ENCODE measurements at places on chromosomes 12 and 14.

DNA sequence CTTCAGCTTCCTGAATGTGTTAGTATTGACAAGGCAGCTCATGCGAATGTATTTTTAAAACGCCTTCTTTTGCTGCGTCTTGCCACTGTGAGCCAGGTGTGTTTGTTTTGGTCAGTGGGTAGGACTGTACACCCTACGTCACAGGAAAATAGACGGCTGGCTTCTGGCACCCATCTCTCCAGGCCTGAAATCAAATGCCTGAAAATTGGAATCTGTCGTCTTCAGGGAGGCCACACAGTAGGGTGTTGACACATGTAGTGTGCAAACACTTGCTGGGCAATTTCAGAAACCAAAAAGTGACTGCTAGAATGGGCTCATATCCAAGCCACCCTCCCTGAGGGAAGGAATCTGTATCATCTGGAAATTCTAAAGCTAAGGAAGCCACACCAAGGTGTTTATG lies 209.3 kb downstream of the TTC8 start:
- DNase-seq = no peak

DNA sequence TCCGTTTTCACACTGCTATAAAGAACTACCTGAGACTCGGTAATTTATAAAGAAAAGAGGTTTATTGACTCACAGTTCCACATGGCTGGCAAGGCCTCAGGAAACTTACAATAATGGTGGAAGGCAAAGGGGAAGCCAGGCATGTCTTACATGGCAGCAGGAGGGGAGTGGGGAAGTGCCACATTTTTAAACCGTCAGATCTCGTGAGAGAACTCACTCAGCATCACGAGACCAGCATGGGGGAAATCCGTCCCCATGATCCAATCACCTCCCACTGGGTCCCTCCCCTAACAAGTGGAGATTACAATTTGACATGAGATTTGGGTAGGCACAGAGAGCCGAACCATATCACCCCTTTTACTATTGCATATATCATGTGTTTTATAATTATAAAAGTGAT lies 2.0 kb upstream of the PIGH start:
- DNase-seq = no peak

DNA sequence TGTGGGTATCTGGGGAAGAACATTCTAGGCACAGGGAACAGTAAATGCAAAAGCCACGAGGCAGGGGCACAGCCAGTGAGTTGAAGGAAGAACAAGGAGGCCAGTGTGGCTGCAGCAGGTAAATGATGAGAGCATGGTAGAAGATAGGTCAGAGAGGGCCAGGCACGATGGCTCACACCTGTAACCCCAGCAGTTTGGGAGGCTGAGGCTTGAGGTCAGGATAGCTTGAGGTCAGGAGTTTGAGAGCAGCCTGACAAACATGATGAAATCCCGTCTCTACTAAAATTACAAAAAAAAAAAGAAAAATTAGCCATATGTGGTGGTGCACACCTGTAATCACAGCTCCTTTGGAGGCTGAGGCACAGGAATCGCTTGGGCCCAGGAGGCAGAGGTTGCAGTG lies 86.7 kb upstream of the ESRRB start:
- no peak for DNase-seq

GRCh38 chr14:100675699-100676684 lies 50.7 kb upstream of the DLK1 start:
- DNase-seq = no peak

GRCh38 chr14:89198544-89199329 lies 218.3 kb downstream of the FOXN3 start:
- DNase-seq = no peak

DNA sequence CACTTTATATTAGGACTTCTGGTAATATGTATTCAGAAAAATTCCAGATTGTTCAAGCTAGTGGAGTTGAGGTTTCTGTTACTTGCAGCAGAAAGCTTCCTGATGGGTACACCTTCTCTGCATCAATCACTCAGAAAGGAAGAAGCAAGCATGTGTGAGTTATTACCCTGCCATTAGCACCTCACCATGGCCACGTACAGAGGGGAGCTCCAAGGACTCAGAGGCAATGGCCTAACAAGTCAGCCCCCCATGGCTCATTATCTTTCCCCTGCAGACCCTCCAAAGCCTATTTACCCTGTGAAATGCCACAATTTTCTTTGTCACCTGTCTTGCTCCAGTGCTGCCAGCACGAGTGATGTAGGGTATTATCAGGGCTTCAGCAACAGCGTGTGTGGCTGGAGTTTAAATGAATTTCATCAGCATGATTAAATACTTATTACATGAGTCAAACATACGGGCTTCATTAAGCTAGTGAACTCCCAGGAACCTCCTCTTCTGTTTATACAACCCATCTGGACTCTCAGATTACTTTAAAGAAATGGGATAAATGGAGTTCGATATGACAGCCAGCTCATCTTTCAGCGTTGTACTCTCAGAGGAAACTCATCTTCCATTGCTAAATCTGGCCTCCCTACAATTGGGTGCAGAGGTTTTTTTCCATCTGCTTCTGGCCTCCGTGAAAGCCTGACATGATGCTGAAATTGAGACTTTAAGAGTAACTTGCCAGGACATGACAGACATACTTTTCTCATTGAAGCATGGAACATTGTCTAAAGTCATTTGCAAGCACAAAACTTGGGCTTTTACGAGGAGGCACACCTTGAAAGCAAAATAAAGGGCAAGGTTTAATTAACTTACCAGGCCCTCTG lies 135.9 kb downstream of the TMEM30B start:
- DNase-seq = no peak

DNA sequence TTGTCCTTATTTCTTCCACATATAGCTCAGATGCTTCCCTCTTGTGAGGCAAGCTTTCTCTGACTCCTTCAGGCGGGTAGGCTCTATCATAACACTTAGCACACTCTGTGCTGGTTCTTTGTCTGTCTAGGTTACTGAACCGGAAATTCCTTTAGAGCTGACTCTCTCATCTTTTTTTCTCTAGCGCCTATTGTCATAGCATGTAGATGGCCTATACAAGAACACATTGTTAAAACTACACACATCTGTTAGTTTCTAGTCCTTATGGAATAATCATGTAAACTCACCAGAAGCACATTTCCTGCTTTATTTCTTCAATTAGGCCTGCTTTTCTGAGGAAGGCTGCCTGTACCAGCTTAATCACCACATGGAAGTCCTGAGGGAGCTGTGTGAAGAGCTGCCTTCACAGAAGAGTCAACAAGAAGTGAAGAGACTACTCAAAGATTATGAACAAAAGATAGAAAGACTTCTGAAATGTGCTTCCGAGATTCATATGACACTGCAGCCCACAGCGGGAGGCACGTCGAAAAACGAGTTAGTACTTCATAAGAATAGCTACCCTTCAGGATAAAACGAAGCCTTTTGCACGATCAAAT lies 143.9 kb downstream of the SYNE2 start:
- DNase-seq = no peak

DNA sequence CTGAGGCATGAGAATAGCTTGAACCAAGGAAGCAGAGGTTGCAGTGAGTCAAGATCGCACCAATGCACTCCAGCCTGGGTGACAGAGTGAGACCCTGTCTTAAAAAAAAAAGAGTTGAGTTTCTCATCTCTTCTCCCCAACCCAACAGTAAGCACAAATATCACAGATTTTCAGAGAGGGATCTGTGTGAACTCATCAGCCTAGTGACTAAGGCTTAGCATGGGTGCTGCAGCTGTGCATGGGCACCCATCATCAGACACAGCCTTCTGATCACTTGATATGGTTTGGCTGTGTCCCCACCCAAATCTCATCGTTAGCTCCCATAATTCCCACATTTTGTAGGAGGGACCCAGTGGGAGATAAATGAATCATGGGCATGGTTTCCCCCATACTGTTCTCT lies 298.9 kb downstream of the PCNX1 start:
- no peak for DNase-seq

DNA sequence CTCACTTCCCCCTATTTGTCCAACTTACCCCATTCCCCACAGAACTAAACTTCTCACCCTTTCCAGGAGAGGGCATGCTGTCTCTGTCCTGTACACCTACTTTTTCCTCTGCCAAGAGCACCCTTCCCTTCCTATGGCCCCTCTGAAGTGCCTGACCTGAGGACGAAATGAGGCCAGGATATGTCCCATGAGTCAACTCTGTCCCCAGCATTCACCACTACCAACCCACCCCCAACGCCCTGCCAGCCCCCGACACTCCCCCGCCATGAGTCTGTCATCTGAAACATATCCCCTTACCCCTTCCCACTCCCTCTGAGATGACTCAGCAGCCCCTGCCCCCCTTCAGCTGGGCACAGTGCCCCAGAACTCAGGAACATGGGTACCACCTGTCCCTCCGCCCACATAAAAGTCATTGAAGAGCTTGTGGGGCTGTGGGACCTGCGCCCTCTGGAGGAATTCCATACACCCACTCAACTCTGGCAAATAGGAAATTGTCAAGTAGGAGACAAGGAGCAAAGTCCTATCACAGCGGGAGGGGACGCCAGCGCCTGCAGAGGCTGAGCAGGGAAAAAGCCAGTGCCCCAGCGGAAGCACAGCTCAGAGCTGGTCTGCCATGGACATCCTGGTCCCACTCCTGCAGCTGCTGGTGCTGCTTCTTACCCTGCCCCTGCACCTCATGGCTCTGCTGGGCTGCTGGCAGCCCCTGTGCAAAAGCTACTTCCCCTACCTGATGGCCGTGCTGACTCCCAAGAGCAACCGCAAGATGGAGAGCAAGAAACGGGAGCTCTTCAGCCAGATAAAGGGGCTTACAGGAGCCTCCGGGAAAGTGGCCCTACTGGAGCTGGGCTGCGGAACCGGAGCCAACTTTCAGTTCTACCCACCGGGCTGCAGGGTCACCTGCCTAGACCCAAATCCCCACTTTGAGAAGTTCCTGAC lies 26.3 kb downstream of the ITGA7 start:
- no peak for DNase-seq

DNA sequence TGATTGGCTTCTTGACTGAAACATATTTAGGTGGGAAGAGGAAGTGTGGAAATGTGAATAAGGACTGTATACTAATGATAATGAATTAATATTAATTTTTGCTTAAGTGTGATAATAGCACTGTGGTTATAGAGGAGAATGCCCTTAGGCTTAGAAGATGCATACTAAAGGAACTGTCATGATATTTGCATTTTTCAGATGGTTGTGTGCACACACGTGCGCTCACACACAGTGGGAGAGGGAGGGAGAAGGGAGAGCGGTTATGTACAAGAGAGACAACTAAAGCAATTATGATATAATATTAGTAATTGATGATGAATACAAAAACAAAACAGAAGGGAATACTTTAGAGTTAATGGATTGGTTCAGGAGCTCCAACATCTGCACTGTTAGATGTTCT lies 54.2 kb downstream of the RCOR1 start:
- DNase-seq = no peak

DNA sequence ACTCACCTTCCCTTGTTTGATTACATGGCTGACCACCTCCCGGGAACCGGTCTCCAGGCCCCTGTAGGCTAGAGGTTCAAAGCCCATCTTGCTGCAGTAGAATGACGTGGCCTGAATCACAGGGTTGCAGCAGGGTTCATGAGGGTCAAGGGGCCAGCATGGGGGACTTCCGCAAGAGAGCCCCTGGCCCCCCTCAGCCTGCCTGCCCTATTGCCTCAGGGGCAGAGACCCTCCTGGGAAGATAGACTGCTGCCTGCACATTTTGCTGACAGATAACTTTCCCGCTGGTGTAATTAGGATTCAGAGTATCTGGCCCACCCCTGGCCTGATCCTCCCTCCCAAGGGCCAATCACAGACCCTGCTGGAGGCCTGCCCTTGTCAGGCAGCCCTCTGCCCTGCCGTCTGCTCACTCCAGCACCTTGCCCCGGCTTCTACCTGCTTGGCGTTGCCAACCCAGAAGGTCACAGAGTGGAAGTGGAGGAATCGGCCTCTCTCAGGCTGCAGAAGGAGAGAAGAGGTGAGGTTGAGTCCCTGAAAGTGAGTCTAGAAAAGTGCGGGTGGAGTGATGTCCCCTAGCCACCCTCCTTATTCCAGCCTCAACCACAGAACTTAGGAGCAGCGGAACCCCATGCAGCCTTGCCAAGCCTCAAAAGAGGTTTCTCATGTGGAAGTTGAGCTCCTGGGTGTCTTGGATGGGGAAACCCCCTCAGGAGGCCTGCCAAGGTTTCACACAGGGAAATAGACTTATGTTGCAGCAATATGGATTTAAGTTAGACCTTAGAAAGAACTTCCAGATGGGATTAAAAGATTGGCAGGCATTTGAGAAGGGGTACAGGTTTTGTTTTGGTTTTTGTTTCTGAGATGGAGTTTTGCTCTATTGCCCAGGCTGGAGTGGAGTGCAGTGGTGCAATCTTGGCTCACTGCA lies 1.1 kb downstream of the HPD start:
- no peak for DNase-seq

GRCh38 chr12:51377099-51377984 lies 13.9 kb downstream of the GALNT6 start:
- peak; percentile 16 for DNase-seq

DNA sequence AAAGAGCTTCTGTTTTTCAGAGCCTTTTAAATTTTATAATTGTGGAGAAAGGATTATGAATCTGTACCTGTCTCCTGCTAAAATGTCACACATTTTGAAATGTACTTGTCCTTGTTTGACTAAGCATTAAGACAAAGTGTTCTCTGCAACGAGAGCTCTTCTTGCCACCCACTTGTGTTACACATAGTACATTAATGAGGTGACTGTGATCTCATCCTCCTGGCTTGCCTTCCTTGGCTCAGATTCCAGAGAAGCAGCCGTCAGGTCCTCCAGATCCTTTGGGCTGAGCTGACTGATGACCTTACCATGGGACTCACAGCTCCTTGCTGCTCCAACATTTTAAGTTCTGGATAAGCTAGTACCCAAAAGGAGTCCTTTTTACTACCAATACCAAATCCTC lies 81.4 kb downstream of the BBS10 start:
- DNase-seq = no peak

DNA sequence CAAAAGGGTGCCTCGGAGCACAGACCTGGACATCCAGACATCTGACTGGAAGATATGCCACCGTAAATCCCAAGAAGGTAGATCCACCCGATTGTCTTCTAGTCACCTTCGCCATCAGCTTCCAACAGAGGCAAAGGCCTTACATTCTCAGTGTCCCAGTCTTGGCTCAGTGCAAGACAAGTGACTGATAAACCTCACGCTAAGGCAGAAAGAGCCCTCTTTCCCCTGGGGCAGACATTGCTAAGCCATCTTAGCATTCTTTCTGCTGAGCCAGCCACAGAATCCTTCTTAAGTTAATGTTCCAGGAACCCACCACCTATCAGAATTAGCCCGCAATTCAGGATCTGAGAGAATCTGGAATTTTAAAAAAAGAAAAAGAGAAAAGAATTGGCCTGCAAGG lies 4.3 kb upstream of the PLEKHG6 start:
- no peak for DNase-seq

- no peak for DNase-seq
Measured at GRCh38 chr14:68959035-68959434, 20.1 kb downstream of the ACTN1 start.

DNA sequence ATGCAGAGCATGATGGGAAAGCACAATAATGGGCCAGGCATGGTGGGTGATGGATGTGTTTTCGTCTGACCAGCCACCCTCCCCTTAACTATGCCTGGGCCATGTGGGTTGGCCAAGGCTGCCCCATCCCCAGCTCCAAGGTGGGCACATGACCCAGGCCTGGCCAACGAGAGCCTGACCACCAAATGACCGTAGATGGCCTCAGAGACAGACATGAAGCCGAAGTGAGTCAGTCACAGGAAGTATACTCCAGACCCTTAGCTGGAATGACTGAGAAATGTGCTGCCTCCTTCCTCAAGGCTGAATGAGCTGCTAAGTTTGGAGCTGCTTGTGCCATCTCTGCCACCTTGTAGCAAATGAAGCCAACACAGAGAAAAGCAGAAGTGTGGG lies 233.6 kb downstream of the BCL11B start:
- no peak for DNase-seq
